ENCODE measurements at places on chromosomes 5 and 9. TPM values are rescaled to one million over a fixed set of nuclear protein-coding genes. Genes with fewer than 3 reads are reported as not detected.
A peak's percentile ranks its signal among the peaks of the same experiment; 100 is the strongest.

DNA sequence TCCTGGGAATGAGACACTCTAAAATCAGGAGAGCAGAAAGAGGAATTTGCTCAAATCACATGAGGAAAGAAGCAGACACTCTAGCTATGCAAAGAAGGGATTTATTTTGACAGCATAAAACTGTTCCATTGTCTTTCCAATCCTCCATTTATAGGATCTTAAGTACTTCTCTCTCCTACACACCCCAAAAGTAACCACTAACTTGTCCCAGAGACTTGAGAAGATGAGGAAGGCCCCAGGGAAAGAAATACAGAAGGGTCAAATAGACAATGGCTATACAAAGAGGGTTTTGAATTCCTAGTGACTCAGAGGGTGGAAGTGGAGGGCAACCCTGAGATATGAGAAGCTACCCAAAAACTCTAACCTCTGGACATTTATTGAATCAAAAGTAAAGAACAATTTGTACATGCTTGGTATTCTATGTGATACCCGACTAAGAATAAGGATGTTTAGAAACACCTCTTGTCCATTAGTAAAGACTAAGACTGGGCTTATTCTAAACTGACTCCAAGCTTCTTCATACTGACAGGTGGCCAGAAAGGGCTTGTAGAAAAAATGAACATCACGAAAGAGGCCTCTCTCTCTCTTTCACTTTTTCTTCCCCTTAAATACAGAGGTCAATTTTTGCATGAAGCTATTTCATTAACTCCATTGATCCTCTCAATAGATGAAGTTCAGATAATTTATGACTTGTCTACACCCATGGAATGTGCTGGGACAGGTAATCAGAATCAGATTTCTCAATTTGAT lies 20.6 kb downstream of the DMAC1 start:
- no peak for ATAC-seq

- ATAC-seq = no peak
These were observed 95.5 kb upstream of the CACNA1B start for GRCh38 chr9:137781906-137782585.

DNA sequence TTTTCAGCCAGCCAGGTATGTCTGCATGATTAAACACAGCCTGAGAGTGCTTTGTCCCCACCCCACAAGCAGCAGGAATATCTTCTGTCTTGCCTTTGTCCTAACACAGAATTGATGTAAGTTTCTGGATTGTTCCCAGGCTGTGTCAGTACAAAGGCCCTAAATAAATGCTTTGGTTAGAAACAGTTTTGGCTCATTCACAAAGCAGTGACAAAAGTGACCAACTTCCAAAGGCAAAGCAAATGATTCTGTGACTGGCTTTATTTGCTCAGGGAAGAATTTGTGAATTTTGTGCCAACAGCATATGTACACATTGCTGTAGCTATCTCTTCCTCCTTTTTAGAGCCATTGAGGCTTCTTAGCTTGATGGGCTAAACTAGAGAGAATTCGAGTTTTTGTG lies 133.7 kb downstream of the PLPPR1 start:
- ATAC-seq = no peak

- ATAC-seq = no peak
These were observed 69.7 kb downstream of the WNK2 start for GRCh38 chr9:93253633-93254032.

DNA sequence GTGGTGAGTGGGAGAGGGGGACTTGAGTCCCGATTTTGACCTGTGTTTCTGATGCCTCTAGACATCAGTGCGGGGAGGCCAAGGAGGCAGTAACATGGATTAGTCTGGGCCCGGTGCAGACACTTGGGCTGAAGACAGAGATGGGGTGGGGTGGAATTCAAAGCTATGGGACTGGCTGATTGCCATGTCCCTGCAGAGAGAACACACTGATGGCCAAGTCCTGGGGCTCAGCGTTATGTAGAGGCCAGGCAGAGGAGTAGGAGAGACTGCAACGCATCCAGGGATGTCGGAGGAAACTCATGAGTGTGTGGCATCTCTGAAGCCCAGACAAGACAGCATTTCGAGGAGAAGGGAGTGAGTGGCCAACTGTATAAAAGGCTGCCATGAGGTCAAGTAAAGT lies 30.1 kb downstream of the PSD2 start:
- ATAC-seq = no peak

DNA sequence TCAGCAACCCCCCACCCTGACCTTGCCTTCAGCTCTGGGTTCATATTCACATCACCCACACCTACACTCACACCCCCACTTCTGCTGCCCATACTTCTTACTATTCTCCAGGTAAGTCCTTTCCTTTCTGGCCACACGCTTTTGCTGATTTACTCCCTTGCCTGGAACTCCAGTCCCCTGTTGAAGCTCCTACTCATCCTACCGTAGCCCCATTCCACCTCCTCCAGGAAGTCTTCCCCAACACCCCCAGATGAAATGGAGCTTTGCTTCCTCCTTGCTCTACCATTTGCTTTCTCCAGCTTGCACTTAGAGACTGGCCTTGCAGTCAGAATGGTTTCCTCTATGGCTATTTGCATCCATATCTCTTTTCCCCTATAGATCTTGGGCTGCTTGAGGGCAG lies 182.3 kb downstream of the MELK start:
- no peak for ATAC-seq

DNA sequence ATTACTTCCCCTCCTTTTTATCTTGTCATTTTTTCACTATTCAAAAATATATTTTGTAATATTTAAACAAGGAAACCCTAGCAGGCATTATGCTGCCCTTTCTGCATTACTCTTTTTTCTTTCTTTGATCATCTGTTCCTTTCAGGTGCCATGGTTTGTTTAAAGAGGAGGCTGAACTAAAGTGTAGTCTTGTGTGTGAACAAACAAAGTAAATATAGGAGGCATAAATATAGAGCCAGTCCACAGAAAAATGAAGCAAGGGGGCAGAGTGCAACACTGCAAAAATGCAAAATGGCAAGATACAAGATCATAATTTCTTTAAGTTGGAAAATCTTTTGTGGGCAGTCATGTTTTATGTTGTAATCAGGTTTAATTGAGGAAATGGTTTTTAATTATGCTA lies 947.3 kb upstream of the COX7C start:
- no peak for ATAC-seq

DNA sequence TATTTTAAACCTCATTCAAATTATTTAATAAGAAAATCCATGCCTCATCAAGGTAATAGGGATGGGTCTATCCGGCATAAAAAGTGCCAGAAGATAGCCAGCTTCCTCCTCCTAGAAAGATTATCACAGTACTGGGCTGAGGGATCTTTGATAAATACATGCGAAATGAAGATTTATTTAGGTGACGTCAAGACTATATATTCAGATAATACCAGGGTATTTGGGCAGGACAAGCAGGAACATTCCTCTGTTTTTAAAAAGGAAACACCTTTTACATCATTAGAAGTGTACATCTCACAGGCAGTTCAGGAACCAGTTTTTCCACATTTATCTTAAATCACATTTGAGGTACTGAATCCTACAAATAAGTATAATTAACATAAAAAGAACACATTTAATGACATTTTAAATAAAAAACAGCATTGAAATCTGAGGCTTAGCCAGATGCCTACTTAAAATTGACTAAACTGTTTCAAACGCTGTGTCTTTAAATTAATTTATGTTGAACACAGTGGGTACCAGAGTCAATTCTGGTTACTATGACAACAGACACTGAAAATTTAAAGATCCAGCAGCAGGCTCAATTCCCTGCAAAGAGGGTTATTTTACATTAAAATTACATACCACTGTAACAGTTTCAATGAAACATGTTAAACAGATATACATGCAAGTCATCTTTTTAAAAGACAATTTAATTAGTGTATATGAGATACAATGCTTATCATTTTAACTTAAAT lies 124.7 kb upstream of the SLCO6A1 start:
- ATAC-seq = no peak

DNA sequence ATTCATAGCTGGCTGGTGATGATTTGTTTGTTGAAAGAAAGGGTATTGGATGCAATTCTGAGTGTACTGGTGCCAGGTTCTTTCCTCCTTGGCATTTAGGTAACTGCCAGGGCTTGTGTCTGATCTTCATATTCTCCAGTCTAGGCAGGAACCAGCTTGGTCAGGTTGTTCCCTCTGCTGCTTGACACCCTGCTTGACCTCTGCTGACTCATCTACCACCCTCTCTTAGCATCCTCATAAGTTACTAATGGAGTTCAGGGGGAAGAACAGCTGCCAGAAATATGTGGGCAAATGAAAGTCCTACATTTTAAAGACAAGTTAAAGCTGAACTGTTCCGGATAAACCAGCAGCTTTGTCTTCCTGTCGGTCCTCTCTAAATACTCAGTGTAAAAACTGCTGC lies 116.1 kb upstream of the TNC start:
- no peak for ATAC-seq

DNA sequence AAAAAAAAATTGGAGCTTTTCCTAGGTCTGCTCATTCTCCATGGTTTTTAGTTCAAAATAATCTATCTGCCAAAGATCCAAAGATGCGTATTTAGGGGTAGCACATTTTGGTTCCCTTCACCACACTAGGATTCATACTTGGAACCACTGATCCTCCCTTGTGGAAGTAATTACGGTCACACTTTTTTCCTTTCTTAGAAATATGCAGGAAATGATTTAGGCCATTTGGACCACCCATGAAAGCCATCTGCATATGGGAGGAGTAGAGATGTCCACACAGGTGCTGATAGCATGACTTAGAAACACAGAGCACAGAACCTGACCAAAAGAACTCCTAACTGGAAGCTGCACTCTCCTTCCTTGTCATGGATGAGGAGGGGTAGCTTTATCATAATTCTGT lies 105.9 kb upstream of the RAI14 start:
- ATAC-seq = no peak

DNA sequence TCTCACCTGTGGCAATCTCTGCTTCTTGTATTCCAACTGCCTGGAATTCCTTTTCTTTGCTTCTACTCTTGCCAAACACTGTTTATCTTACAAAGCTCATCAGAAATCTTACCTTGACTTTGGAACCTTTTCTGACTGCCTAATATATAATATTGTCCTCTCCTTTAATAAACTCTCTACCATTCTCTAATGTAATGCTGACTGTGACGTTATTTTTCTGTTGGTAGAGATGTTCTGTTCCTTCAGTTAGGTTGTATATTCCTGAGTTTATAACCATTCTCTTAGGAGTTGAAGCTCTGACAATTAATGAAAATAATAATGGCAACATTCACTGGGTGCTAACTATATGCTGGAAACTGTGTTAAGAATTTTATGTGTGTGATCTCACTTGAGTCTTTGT lies 188.8 kb upstream of the ATP10B start:
- no peak for ATAC-seq

DNA sequence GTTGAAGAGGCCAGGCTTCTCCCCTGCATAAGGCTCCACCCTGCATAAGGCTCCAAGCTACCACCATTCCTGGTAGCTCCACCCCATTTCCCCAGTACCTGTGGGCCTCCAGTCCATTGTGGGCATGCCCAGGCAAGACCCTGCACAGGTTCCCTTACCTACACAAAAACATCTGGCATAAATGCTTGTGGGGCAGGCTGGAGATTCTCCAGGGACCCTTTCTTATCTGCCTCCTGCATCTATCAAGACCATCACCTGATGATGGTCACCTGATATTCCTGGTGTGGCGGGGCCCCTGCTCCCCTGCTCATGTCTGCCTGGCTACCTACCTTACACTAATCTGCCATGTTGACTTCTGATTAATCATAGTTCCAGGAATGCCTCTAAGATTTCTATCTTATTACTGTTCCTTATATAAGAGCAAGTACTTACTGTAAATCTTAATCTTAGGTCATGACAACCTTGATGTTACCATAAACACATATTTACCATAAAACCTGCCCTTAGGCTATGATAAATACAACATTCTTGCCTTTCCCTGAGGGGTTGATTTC lies 41.0 kb downstream of the FGD3 start:
- ATAC-seq = no peak

GRCh38 chr9:129208207-129209032 lies 30.4 kb upstream of the IER5L start:
- ATAC-seq = no peak

DNA sequence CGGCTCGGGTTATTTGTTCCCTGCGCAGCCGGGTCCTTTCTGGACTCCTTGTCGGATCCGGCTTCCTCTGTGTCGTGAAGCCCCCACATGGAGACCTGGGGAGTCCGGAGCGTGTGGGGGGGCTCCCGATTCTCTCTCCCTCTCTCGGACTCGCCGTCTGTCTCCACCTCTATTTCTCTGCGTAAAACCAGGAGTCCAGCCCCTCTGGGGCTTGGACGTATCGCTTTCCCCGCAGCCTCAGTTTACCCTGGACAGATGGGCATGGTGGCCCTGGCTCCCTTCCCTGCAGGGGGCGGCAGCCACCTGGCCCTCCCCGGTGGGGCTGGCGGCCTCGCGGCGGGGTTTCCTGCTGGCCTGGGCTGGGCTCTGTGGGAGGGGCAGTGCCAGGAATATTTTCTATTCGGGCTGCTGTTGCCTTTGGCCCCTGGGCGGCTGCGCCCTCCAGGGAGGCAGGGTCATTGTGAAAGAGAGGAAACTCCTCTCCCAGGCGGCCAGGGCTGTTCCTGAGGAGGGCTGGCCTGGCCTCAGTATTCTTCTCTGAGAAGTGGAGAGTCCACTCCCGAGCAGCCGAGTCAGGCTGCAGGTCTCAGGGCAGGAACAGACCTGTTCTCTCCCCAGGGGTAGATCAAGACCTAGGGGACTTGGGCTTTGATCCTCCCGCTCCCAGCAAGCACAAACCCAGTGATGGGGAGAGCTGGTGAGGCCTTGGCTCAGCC lies 665 bp downstream of the ASS1 start:
- ATAC-seq = peak; percentile 50

GRCh38 chr9:93064392-93065134 lies 6.1 kb downstream of the SUSD3 start:
- ATAC-seq = no peak

- ATAC-seq = no peak
These were observed 24.3 kb upstream of the PRDM9 start for GRCh38 chr5:23483090-23483489.

- no peak for ATAC-seq
These were observed 210.7 kb upstream of the SLC24A2 start for GRCh38 chr9:19999491-20000057.

GRCh38 chr9:133522073-133522910 lies 2.5 kb downstream of the MYMK start:
- no peak for ATAC-seq

- ATAC-seq = no peak
These were observed 115.2 kb downstream of the C9orf152 start for GRCh38 chr9:110092792-110093191.

Gene SHOC1
- not detected for total RNA-seq

Gene TXNDC8
- not detected for total RNA-seq

Gene FBP1
- 6.3 TPM for total RNA-seq

Gene SPINK9
- not detected for total RNA-seq

Gene PROB1
- total RNA-seq = 9.1 TPM

Gene CCNB1
- 5.1 TPM for total RNA-seq

Gene SH3GL2
- 6.8 TPM for total RNA-seq

Gene FGD3
- 3.2 TPM for total RNA-seq

Gene SH2D3C
- total RNA-seq = 8.8 TPM

Gene SNX18
- 39.2 TPM for total RNA-seq

Gene EPB41L4A
- 16.7 TPM for total RNA-seq

Gene SLC4A9
- not detected for total RNA-seq

Gene PCDHB14
- 12.8 TPM for total RNA-seq

Gene BHMT
- not detected for total RNA-seq
